KBM-7 (cell line): ENCODE measurements at places on chromosomes 3 and 15.

DNA sequence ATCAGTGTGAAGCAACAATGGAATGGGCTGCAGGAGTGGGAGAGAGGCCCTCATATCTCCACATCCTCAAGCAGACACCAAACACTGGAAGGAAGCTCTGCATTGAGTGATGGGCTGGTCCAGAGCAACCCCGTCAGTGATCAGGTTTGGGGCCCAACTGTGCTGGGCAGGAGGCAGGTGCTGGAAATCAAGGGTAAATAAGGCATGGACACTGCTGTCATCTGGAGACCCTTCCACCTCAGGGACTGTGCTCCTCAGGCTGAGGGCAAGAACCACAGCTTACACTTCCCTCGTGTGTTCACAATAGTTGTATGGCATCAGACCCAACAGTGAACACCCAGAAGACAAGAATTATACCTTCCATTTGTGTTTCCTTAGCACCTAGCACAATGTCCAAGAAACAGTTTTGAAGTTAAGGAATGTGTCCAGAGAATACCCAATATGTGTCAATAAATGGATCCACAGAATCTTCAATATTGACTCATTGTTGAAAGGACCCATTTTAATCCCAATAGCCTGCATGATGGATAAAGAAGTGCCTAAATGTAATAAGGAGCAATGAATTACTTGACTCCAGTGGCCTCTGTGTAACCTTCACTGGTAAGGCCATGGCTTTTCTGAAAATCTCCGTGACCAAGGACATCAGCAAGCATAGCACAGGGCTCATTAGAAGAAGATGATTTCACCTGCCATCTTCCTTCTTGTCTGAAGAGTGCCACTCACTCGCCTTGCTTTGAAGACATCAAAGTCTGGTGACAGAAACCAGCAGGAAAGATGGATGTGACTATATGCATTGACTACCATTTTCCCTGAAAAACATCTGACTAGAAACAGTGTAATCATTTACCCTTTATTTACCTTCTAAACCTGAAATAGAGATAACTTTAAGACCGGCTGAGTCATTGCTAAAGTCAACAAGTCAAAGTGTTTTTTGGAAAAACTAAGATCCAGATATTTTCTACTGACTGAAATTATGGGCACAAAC lies 7.0 kb upstream of the AHSG start:
- no peak for DNase-seq

- DNase-seq, result no peak
Observed at GRCh38 chr3:168138421-168138820, 42.7 kb upstream of the GOLIM4 start.

DNA sequence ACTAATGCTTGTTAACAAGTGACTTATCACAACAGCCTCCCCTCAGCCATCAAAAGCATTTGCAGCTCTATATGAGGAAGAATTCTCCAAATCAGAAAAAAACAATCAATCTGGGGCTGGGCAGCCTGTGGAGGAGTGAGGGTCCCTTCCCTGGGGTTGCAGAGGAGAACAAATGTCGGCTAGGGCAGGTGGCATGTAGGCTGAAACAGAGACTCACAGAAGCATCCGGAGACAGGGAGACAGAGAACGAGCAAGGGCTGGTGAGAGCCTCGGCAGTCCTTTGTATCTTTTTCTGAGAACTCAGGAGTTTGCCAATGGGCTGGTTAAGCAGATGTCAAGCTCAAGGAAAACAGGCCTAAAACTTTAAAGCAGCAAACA lies 15.8 kb downstream of the ITGA11 start:
- DNase-seq, result no peak

DNA sequence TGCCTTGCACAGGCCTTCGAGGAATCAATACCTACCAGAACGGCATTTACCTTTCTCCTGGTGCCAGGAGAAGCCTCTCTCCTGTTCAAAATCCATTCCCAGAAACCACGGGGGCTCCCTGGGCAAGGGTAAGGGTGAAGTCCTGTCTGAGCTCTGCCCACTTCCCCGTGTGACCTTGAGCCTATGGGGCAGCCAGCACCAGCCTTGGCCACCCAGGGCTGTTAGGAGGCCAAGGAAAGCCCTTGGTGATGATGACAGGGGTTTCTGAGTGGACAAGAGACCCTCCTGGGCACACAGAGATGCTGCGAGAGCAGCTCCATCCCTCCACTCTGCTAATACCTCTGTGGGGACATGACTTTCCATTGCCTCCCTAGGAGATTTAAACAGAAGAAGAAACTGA lies 5.9 kb downstream of the SCN5A start:
- DNase-seq, result no peak

DNA sequence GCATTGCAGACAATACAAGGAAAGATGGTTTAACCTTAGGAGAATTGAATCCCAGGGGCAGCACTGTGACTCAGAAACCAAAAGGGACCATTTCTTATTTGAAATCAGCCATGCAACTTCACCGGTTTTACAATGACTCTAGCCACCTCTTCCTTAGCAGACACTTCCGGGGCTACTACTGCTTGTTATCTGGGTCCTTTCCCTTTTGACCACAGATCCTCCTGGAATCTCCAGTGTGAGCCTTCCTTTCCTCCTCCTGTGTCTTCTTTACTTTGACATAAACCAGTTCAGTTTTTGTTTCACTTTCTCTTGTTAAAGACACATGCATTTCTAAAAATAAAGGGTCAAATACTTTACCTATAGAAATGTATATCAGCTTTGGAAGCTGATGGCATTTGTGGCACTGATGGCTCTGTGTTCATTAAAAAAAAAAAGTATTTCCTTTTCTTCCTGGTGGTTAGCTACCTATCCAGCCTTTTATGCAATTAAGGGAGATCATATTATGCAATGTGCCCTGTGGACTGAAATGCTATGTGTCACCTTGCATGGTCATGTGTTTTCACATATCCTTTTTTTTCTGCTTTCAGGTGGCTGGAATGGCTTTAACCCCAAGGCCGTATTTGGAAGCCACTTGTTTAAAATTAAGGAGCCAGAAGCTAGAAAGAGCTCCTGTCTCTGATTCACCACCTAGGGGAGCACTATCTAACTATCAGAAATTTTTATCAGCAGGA lies 296.2 kb downstream of the CHL1 start:
- no peak for DNase-seq

DNA sequence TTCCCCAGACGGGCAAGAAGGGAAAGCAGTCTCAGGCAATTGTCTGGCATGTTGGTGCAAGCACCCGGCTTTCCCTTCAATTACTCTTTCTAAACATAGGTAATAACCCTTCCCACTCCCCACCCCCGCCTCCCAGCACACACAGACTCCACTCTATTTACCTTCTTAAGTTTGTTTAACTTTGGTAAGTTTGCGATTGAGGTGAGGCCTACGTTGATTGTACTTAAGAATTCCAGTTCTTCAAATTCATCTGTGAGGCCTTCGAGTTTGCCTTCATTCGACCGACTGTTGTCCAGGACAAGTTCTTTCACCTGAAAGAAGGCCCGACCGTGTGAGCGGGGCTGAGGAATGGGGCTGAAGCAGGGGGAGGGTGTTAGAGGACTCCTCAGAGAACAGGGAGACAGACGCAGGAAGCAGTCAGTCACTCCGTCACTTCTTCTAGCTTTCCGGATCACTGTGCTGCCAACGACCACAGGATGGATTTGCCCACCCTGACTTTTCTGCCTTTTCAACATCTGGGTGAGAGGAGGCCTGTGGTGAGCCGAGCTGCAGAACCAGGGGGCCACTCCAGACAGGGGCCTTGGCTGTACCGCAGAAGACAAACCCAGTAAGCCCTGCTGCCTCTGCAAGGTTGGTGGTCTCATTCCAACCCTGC lies 33.0 kb downstream of the ANP32A start:
- DNase-seq, result no peak

DNA sequence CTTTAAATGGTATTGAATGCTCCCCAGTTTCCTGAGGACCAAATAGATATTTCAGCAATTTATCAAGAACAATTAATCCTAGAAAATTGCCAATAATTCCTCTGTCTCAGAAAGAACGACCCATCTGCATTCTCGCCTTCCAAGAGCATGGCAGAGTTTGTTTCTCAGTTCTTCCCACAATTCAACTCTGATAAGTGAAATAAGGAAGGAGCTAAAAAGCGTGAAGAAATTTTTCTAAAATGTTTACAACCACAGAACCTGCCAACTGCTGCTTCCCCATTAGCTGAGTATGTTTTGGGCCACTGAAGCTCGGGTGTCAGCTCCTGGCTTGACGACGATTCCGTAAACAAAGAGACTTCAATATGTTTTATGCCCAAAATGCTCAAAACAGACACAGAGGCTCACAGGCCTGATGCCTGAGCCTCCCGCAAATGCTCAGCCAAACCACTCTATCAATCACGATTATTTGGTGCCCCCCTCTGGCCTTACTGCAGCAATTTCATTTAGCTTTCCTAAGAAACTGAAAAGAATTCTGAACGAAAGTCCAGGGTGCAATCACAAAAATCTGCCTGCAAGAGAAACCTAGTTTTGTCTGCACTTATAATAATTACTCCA lies 259.2 kb upstream of the CCDC54 start:
- peak; percentile 59 for DNase-seq

DNA sequence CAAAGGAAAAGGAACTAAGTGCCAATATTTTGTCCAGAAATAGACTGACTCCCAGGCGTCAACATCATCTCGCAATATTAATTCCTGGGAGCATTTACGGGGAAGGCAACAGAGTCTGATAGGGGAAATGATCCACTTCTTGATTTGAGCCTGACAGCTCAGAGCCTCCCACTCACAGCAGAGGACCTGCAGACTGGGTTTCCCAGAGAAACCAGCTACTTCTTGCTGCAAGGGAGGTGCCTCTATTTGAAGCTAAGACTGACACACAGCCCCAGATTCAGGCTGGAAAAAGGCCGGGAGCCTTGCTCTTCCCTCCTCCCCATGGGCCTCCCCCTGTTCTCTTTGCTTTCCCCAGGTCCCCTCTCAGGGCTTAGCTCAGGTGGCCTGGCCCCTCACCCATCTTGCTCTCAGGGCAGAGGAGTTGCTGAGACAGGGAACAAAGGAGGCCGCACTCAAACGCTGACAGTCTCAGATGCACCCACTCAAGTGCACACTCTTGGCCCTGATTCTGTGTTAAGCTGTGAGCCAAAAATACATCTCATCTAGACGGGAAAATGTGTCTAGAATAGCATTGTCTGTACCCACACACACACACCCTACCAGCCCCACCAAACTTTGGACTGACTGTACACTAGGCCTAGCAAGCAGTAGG lies 49.8 kb upstream of the DCLK3 start:
- no peak for DNase-seq

DNA sequence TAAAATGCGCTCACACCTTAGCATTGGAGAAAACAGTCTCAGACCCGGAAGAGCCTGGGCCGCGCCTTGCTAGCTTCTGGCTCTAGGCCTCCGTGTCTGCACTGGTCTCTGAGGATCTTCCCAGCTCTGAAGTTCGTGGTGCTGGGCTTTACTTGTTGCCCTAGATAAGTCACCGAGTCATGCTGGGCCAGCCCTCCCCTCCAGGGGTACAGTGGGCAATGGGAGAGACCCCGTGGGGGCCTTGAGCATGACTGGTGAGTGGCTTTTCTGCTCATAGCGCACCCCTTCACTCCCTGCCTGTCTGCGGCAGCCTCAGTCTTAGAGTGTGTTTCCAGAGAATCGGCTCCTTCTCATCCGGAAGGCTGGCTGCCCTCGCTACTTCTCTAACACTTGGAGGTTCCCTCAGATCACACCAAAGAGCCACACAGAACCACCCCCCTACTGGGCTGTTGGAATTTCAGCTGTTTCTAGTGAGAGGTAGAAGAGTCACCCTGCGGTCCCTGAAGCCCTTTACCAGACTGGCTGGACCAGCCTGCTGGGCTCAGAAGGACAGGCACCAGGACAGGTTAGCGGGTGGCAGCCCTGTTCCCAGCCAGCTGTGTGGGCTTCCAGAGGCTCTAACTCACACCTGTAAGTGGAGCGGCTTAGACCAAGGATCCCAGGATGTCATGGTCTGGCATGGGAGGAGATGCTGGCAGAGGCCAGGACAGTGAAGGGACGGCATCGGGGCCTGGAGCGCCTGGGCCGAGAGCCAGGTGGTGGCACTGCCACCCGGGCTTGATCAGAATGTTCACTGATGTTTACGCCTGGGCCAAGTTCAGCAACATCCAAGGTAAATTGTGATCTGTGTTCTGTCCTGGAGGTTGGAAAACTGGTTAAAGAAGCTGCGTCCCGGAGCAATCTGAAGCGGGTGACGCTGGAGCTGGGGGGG lies 17.9 kb downstream of the ALDH1A3 start:
- no peak for DNase-seq

- DNase-seq, result no peak
Observed at GRCh38 chr3:71288269-71288930, 295.1 kb downstream of the FOXP1 start.

DNA sequence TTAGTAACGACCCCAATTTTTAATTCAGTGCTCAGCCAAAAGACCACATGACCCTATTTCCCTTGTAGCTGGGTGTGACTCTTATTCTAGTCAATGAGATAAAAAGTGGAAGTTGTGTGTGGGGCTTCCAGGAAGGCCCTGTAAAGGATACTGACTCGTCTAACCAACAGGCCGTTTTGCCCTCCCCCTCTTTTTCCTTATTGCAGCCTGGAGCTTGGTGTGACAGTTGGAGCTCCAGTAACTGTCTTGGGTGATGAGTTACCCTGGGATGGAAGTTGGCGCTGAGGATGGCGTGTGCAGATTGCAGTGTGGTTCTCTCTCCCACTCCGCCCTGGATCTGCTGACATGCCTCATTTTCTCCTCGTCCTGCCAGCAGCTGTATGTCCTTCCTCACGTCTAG lies 209.3 kb upstream of the PROK2 start:
- DNase-seq, result no peak

DNA sequence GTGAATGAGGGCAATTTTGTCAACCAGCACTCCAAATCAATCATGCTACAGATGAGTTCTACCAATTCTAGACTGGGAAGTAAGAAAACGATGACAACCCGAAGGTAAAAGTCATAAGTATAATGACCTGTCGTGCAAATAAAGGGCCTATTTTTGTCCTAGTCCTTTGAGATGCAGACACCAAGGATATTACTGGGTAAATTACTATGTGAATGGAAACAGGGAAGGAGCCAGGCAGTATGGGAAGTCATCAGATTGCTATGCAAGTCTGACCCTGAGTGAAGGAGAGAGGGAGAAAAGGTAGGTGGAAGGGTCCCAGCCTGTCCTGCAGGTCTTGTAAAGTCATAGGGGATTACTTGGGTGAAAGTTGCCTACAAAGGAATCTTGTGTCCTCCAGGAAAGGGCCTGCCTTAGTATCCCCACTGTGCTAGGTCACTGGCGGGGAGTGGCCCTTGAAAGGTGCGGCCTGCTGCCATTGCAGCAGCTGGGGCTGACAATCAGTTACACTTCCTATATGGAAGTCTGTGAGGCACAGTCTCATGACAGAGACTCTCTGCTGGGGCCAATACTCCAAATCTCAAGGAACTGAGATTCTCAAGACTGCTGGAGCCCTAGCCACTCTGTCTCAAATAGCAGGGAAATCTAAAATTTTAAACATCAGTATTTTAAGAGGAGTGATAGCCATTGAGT lies 149.9 kb upstream of the SLC2A2 start:
- no peak for DNase-seq

- DNase-seq, result no peak
Observed at GRCh38 chr15:39736412-39737195, 46.0 kb downstream of the FSIP1 start.
